NCI-H2081 treated with DMSO at 0.1 percent for 48 hours (cell line): ENCODE measurements at places on chromosomes 12 and 14.

- no peak for DNase-seq
Measured at GRCh38 chr14:72781561-72782508, 112.1 kb downstream of the DPF3 start.

- DNase-seq, result no peak
Measured at GRCh38 chr12:6468283-6468575, 2.2 kb downstream of the VAMP1 start.

DNA sequence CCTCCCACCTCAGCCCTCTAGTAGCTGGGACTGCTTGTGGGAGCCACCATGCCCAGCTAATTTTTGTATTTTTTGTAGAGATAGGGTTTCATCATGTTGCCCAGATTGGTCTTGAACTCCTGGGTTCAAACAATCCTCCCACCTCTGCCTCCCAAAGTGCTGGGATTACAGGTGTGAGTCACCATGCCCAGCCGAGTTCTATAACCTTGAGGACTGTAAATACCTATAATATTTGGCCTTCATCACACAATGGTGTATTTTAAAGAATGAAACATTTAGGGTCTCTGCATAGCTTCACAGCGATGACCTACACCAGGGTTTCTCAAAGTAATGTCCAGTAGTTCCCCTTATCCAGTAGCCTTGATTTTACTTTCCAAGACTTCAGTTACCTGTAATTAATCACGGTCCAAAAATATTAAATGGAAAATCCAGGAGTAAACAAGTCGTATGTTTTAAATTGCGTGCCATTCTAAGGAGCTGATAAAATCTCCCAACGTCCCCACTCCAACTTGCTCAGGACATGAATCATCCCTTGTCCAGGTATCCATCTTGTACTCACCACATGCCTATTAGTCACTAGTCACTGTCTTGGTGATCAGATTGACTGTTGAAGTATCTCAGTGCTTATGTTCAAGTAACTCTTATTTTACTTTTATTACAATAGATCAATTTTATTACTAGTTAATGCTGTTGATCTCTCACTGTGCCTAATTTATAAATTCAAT is 368.2 kb downstream of the BTG1 start:
- DNase-seq, result no peak

DNA sequence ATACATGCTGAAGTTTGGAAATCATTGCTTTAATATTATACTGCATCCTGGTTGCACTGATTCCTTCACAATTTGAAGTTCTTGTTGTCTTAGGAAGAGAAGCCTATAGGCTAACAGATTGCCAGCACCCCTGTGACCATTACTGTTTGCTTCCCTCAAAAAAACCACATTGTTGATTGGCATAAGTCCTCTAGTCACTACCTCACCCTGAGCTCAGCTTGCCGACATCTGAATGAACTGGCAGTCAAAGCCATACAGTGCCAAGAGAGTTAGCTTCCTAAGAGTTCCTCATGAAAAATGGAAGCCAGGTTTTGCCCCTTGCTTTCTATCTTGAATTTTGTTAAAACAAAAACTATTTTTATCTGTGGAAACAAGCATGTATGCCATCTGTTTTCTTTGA is 276.1 kb downstream of the SYT1 start:
- DNase-seq, result no peak

DNA sequence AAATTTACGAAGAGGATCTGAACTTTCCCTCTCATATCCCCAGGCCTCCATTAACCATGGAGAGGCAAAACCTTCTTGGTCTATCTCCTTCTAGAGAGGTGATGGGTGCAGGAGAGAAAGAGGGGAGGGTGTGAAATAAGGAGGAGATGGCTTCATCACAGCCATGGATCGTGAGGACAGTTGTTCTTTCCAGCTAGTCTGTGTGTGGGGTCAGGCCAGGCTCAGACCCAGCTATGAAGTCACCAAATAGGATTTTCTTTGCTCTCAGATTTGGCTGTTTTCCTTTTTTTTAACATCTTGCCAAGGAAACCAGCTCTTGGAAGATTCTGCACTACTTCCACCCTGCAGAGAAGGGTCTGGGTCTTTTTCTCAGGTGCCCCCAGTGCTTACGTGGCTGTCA is 64.9 kb upstream of the FAM181A start:
- no peak for DNase-seq

DNA sequence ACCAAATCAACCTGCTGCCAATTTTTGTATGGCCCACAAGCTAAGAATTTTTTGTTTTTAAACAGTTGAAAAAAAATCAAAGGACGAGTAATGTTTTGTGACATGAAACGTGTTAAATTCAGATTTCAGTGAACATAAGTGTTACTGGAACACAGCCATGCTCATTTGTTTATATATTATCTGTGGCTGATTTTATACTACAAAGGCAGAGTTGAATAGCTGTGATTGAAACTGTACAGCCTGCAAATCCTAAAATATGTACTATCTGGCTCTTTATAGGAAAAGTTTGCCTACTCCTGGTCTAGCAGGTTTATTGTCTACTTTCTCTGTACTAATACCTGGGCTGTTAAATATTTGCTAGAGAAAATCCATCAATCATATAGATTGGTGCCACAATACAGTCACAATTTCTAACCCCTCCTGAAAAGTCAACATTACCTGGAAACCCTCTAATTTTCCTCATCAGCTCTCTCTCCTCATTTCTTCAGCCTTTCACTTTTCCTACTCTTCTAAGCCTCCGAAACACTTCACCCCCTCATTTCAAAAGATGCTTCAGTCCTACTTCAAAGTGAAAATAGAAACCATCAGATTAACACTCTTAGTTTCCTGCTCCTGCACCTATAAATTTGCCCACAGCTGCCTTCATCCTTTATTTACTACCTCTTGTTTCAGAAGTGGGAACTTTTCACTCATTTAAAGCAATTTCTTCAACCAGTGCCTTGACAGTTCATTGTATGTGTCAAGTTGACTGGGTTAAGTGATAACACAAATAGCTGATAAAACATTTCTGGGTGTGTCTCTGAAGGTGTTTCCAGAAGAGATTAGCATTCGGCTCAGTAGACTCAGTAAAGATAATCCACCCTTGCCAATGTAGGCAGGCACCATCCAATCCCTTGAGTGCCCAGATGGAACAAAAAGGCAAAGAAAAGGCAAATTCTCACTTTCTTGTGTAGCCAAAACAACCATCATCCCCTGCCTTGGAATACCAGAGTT is 18.0 kb upstream of the C2CD5 start:
- DNase-seq, result peak; percentile 56

DNA sequence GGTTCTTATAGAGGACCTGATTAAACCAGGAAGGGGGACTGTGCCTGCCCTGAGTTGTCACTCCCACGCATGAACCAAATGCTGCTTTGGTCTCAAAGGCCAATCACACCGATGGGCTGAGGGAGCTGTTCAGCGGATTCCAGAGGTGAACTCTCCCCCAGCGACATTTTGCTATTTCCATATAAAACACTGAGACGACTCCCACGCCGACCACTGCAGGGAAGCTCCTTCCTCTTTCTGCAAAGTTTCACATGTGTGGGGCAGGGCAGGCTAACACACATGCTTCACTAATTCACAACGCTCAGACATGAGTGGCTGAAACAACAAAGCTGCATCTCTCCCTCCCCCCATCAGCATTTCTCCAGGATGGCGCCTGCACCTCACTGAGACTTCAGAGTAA is 37.8 kb upstream of the TMEM132D start:
- DNase-seq, result no peak

GRCh38 chr12:121048442-121048841 is 9.4 kb upstream of the OASL start:
- DNase-seq, result no peak

DNA sequence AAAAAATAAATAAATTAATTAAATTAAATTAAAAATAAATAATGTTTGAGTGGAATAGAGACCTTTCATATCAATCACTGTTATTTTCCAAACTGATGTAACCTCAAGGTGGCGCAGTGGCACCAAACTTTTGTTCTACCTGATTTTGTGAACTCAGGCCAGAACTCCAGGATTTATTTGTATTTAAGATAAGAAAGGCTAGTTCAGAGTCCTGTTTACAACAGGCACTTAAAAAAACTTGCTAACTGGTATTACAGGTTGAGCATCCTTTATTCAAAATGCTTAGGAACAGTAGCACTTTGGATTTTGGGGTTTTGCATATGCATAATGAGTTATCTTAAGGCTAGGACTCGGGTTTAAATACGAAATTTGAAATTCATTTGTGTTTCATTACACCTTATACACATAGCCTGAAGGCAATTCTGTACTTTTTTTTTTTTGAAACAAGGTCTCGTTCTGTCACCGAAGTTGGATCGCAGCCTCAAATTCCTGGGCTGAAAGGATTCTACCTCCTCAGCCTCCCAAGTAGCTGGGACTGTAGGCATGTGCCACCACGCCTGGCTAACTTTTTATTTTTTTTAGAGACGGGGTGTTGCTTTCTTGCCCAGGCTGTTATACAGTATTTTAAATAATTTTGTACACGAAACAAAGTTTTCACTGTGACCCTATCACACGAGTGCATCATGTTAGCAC is 32.4 kb downstream of the YY1 start:
- DNase-seq, result no peak

GRCh38 chr12:106284358-106285105 is 18.0 kb upstream of the TCP11L2 start:
- DNase-seq, result no peak

- DNase-seq, result no peak
Measured at GRCh38 chr14:93072659-93073357, 42.9 kb downstream of the ITPK1 start.

GRCh38 chr14:104782086-104782807 is 13.3 kb downstream of the AKT1 start:
- no peak for DNase-seq

DNA sequence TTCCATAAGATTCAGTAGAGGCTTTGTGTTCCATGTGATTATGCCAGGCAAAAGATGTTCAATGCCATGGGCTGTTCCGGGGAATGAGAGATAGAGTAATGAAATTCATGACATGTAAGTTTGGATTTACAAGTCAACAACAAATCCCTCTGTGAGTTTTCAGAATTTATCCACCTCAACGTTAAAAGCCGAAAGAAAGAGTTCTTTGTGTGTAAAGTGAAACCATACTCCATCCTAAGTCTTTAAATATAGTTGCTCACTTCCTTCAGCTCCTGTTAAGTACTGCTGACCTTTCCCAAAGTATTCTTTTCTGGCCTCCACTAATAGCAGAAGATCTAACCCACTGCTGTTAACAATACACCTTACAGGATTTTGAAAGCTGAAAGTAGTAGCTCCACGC is 190.0 kb downstream of the TMX1 start:
- no peak for DNase-seq

DNA sequence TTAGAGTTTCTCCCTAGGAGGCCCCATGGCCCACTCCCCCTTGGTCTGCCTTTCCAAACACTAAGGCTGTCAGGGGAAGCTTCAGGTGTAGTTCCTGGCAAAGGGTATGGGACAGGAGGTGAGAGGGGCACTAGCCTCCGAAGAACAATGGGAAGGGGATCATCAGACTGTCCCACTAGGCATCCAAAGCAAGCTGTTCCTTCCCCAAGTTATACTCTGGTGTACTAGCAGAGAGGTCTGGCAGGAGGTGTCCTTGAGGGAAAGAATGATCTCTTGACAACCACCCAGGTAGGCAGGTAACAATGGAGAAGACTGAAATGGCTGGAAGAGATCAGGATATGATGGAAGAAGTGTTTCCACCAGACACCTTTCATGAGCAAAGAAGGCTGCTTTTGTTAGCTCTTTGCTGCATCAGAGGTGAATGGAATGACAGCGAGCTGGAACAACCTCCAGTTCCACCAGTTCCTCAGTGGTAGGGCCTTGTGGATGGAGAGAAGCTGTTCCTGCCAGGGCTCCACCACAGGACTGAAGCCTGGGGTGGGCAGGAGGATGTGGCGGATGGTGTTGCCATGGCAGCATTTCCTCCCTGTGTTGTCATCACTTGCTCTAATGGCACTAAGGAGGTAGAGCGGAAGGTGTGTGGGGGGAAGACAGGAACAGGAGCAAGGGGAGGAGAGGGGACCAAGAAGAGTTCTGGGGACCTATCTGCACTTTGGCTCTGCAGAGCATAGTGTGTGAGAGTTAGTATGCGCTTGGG is 2.3 kb upstream of the AGAP2 start:
- no peak for DNase-seq

DNA sequence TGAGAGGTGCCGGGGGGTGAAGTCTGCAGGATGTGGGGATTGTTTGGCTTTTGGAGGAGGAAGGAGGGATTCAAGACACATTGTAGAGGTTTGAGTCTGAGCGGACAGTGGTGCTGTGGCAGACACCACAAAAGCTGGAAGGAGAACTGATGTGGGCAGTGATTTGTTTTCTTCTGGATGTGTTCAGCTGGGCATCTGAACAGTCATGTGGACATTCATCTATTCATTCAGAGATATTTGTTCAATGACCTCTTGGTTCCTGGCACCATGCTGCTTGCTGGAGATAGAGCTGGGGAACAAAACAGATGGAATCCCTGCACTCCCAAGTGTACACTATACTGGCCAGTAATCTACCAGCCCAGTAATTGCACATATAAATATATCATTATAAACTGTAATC is 64.0 kb downstream of the PTPN11 start:
- no peak for DNase-seq

DNA sequence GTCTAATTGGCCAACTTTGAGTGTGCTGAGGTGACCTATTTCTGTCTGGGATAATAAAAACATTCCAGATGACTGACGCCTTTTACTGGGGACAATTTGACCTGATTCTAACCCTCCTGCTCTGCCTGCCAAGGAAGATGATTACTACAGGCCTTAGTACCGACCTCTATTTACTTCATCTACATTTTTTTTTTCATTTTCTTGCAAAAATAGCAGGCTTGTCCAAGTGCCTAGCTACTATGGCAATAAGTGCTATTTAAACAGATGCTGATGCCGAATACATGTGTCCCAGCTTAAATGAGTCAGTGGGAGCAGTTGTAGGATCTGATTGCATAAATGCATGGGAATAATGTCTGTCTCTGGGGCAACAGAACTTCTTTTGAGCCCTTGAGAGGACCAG is 254.3 kb downstream of the RGS6 start:
- DNase-seq, result no peak

DNA sequence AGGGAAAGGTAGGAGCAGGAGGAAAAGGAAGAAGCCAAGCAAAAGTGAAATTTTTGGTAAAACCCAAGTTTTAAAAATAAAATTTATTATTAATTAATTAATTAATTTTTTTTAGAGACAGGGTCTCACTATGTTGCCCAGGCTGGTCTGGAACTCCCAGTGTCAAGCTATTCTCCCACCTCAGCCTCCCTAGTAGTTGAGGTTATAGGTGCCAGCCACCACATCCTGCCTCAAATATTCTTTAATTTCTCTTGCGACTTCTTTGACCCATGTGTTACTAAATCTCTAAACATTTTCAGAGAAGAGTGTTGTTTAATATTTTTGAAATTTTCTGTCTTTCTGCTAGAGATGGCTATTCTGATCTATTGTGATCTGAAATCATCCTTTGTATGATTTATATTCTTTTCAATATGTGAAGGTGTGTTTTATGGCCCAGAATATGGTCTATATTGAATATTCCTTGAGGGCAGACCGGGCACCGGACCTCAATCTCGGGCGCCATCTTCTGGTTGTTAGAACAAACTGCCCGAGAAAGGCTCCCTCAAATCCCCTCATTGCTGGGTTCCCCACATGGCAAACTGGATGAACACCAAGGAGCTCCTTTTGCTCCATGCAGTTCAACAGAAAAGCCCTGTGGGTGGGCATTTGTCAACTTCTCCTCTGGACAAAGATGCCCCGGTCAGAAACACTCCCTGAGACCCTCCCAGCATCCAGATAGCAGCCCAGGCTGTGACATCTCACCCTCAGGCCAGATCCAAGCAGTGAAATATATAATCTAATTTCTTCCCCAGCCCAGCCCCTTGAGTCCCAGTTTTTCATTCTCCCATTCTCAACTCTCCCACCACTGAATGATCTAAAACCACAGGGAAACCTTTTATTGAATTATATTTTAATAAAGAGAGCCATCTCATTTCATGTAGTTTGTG is 110.5 kb downstream of the ASCL4 start:
- DNase-seq, result no peak
